Stimulated activated CD4-positive, alpha-beta T cell treated with anti-CD3 and anti-CD28 coated beads, Interleukin-15, amount 100 ng/mL, for 1 hour (primary cell): ENCODE measurements at places on chromosomes 7 and 10.

- DNase-seq: no peak
Observed at GRCh38 chr7:6188389-6188788, 84.0 kb downstream of the CYTH3 start.

DNA sequence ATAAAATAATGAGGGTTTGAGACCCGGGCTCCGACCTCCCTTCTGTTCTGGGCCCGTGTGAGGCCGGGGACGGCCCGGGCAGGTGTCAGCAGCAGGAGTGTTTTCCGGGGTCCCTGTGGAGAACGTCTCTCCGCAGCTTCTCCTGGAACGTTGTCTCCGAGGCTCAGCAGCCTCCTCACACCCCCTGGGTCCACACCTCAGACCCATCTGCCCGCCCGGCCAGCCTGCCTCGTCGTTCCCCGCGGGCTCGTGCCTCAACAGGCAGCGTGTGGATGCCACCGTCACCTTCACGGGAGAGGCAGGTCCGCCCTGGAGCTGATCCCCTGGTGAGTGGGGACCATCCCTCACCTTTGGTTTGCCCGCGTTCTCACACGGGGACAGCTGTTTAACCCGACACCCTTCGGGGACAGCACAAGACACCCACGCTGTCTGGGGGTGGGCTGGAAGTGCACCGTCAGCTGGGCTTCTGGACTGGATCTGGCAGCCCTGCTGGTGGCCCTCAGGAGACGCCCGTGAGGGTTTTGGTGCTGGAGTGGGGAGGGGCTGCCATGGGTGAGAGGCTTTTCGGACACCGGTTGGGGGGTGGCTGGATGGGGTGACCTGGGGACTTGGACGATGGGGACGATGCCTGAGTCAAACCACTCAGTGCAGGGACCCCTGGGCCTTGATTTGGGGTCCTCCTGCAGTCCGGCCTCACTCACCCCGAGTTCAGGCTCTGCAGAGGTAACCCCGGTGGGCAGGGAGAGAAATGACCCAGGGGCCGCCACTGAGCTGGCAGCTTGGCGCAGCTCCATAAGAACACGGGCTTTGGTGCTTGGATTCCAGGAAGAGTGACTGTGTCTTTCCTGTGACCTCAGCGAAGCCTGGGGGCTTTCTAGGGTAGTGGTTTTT is 131.7 kb downstream of the DNAJB6 start:
- no peak for DNase-seq

DNA sequence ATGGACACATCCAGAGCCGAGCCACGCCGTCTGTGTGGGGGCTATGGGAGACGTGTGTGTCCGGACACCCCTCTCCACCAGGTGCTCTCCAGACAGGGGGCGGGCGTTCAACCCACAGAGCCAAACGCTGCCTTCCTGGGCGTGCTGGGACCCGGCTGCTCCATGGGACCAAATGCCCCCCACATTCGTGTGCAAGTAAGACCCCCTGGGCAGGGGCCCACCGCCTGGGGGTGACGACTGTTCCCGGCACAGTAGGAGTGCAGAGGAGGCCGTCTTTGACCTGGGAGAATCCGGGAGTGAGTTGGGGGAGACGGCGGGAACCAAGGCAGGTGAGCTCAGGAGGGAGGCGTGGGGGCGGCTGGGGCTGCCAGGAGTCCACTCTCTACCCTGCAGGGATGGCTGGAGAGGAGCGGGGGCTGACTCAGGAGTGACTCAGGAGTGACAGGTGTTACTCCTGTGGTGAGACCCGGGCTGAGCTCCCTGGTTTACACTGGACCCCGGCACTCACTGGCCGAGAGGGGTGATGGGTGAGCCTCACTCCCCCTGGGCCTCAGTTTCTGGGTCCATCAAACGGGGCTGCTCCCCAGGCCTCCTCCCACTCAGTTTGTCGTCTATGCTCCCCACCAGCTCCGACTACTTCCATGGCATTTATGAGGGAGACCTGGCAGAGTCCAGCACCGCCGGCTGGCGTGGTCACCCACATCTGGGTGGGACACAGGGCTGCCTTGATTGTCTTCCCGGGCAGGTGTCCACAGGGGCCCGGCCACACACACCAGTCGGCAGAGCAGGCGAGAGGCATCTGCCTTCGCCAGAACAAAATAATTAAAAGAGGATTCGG is 95.0 kb downstream of the MICALL2 start:
- no peak for DNase-seq

GRCh38 chr7:77993838-77994237 is 195.3 kb downstream of the PHTF2 start:
- DNase-seq: no peak

GRCh38 chr7:112510001-112510742 is 29.4 kb downstream of the LSMEM1 start:
- no peak for DNase-seq

DNA sequence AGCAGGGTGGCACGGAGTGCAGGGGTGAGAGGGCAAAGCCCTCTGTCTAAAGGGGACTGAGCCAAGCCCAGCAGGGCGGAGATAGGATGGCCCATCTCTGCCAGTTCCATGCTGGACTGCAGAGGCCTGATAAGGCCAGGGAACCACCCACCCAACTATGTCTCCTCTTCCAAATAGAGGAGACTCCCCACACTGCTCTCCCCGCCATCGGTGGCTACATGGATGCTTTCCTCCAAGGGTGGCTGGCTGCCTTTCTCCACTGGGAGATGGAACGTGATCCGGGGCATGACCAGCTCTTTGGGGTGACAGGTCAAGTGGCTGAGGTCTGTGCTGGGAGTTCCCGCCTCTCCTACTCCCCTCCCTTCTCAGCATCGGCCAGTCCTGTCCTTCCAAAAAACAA is 58.1 kb upstream of the MXI1 start:
- DNase-seq: no peak
